ENCODE measurements at places on chromosomes 5 and 9.
A peak's percentile ranks its signal among the peaks of the same experiment; 100 is the strongest.

DNA sequence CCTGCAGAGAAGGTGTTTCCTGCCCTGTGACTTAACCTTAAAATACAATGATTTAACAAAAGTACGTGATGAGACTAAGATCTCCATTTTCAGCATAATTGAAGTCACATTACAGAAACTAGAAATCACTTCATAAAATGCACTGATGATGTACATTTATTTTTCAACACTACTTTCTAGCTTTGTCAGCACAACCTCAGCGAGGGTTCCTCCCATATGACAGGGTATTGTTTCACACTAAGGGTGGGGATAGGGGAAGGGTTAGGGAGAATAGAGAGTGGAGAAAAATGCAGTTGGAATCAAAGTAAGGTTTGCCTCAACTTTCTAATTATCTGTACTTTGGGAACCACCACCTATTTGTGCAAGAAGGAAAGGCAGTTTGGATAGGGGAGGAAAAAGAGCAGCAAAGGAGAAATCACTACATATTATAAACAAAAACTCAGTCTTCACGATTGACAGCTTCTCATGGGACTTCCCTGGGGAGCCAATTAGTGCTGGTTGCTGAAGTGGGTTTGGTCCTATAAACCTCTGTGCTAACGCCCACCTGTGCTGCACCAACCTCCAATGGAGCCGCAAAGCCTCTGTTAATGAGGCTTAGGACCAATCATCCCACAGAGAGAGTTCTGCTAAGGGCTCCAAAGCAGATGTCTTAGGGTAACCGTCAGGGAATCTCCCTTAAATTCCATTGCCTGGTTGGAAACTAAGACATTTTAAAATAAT is 369.2 kb upstream of the PDE4D start:
- DNase-seq: no peak

DNA sequence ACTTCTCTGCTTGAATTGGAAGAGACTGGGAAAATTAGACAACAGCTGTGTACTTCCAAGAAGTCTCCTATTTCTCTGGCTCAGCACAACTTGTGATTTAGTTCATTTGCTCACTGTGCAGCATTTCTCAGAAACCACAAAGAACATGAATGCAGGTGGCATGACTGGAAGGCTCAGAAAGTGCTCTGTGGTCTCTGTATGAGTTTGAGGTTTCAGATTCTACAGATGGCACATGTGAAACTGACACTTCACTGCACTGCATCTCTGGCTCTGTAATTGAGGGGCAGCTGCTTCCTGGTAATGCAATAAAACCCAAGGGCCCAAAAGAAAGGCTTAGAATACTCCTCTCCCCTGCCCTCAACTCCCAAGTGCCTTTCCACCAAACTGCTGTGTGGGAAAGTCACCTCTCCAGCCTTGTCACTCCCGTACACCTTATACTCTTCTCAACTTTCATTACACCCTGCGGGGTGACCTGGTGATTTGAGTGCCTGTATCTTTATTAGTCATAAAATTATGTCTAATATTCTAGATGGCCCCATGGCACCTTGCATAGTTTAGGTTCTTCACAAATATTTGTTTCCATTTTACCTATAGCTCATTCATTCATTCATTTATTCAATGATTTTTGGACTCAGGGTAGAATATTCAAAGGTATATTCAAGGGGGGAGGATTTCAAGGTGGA is 82.5 kb downstream of the ESM1 start:
- DNase-seq: peak; percentile 28

GRCh38 chr5:94072116-94072515 is 330.7 kb upstream of the POU5F2 start:
- DNase-seq: no peak

DNA sequence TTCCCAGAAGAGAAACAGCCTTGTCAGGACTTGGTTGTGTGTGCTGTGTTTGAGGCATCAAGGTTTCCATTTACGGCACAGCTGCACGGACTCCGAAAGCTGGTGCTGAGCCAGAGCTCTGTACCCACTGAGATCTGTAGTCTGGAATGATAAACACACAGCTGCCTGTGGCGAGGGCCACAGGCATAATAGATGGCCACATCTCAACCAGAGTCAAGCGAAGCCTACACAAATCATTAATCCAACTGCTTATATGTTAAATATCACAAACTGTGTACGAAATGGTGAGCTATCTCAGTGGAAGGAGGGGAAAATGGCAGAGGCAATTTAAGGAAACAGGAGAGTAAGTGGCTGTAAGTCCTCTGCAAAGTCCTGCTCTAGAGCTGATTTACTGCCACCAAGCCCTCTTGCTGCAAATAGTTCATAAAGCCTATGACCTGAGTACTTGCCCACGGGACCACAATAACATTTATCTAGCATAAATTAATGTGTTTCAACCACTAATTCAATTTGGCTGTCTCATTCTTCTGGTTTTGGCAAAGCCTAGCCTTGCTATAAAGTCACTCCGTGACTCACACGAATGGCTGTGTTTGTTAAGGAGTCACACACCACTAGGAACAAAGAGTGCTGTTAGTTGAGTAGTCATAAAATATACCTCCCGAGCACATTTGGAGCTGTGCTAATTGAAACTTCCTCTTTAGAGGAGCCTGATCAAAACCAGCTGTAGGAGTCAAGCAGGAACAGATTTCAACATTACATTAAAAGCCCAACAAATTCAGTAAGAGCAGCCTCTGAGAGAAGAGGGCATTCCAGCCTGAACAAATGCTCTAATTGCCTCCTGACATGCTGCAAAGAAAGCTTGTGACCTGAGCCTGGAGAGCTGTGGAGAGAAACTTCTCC is 738.6 kb upstream of the ZNF608 start:
- no peak for DNase-seq

DNA sequence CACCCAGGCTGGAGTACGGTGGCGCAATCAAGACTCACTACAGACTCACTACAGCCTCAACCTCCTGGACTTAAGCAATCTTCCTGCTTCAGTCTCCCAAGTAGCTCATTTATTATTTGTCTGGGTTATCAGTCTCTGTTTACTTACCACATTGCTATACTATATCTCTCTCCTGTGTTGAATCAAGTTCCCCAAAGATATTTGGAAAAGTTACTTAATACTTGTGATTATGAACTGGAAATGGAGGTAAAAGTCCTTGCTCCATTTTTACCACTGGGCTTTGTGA is 55.6 kb downstream of the ANGPTL2 start:
- DNase-seq: no peak

DNA sequence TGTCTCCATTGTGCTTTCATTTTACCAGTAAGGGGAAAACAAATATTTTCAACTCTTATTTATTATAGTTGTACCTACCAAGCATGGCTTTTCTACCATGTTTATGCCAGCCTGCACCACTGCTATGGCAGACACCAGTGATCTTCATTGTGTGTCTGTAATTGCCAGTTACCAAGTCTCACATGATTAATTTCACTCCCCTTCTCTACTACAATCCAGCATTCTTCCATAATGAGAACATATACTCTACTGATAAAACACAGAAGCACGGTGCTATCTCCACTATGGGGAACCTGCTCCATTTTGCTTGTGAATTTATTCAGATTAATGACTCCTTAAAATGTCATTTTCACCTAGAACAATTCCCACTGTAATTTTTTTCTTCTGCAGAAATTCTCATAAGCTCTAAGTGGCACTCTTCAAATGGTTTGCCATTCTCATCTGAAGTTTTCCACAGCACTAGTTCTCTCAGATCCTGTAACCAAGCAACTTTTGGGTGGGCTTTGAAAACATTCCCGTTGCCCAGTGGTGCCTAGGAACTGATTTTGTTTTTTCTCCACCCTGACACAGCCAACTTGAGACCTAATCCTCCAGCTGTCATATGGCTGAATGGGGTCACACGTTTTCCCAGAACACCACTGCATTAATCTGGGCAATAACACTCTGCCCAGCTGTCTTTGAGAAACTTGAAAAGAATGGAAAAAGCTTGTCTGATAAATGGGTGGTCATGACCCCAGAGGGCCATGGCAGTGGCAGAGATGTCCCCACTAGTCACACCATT is 222.7 kb upstream of the RASEF start:
- no peak for DNase-seq

- DNase-seq: no peak
Measured at GRCh38 chr5:170633235-170634081, 129.6 kb downstream of the KCNIP1 start.

DNA sequence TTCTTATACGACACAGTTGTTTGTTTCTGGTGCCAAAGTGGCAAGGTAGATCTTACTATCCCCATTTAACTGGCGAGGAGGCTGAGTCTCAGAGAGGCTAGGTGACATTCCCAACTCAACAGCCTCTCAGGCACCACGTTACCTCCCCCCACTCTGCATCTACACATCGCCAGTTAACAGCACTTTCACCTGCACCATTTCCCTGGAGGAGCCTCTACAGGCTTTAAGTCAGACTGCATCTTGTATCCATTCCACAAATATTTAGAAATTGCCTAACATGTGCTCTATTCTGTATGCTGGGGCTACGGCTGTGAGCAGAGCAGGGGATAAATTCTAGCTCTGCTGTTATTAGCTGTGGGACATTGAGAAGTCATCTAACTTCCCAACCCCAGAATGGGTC is 168.6 kb downstream of the INSYN2B start:
- no peak for DNase-seq

DNA sequence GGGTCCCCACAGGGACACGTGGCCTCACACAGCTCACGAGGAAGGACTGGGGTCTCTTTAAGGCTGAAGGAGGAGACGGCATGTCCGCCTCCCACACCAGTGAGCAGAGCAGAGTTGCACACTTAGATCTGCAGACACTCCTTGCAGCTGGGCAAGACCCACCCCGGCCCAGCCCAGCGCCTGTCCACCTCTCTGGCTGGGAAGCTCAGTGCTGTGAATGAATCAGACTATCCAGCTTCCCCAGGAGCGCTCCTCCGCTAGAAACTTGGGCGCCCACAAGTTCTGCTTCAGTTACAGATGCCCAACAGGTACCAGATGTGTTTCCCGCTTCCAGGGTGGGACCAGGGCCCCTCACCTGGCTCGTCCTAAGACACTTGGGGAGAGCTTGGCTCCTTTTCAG is 78.9 kb downstream of the NSUN2 start:
- DNase-seq: no peak

- DNase-seq: no peak
Measured at GRCh38 chr5:151047814-151048425, 27.5 kb downstream of the GPX3 start.

DNA sequence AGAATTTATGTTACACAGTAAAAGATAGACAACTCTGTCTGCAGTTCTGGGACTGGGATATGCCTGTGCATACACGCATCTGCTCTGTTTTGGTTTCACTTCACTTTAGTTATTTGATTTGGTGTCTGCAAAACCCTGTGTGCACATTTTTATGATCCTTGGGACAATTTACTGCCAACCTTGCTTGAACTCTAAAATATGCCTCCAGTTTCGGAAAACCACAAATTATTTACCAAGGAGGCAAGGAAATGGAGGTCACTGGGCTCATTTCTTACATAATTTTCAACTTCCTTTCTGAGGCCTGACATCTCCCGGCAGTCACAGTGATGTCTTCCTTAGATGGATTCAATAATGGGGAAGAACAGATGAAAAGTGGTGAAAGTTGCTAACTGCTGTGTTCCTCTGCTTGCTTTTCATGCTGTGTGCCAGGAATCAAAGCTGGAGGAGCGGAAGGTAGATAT is 61.2 kb upstream of the TAF11L2 start:
- DNase-seq: no peak

- no peak for DNase-seq
Measured at GRCh38 chr5:32249668-32250067, 63.1 kb downstream of the MTMR12 start.

DNA sequence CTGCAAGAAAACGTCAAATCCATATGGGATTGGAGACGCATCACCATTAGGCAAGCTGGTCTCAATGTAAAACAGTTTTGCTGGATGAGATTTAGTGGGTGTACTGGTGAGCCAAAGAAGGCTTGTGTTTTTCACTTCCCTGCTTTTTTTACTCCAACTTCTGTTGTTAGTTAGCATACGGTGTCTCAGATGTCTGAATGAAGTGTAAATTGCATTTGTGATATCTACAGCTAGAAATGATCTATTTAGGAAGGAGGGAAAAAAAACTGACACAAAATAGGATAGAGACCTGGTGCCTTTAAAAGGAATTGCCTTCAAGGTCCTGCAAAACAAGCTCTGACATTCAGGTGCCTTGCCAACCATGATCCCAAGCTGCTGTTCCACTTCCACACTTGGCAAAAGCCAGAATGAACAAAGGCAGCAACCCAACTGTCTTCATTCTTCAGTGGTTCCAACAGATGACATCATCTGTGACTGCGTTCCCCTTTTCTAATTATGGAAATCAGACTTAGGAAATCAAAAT is 104.2 kb upstream of the RAI14 start:
- DNase-seq: no peak

- DNase-seq: no peak
Measured at GRCh38 chr5:135942202-135942771, 12.5 kb downstream of the LECT2 start.

GRCh38 chr9:3855929-3856328 is 330.1 kb upstream of the RFX3 start:
- DNase-seq: no peak

DNA sequence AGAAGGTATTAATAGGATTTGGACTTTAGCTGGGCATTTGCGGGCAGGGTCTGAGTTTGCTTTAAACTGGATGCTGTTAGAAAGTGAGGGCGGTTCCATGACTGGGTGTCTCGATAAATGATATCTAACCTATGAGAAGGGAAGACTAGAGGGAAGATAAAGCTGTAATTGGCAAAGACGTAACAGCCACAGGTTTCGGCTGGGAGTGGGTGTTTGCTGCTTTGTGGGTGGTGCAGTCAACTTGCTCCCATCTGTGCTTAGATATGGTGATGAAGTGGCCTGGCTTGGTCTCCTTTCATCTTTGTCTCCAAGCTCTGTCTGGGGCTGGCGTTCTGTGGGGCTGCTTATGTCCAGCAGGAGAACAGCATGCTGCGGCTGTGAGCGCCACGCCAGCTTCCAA is 23.3 kb downstream of the OR2V1 start:
- DNase-seq: no peak

GRCh38 chr9:95088421-95089161 is 228.9 kb downstream of the FANCC start:
- DNase-seq: no peak

DNA sequence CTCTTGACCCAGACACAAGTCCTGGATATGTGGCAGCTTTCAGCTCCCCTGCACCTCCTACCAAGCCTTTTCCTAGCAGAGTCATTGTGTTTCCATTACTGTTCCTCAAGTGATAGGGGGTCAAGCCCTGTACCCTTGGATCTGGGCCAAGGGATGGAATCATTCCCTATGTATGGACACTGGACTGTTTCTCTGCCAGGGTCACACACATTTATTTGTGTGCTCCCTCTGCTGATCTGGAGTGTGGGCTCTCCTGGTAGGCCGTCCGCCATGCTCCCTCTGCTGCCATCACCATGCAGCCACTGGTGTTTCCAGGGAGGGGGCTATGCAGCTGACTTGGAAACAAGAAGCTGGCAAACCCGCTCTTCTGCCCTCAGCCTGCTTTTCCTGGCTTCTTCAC is 9.5 kb downstream of the GM2A start:
- no peak for DNase-seq

DNA sequence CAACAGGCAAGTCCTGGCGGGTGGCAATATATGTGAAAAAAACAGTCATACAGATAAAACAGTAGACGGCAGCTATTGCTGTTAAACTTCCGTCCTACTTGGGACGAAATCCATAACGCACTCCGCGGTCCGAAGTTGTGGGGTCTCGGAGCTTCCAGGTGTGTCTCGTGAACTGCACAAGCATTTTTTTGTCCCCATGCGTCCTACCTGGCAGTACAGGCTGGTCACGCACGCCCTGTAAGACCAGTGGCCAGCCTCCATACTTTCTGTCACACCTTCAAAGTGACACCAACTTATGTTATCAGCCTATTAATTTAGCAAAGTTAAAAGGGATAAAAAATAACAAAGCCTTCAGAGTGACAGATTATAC is 51.3 kb downstream of the TGFBI start:
- DNase-seq: no peak

- DNase-seq: no peak
Measured at GRCh38 chr5:73306741-73307275, 133.8 kb downstream of the TMEM174 start.
